ENCODE measurements at places on chromosomes 6 and 20.

DNA sequence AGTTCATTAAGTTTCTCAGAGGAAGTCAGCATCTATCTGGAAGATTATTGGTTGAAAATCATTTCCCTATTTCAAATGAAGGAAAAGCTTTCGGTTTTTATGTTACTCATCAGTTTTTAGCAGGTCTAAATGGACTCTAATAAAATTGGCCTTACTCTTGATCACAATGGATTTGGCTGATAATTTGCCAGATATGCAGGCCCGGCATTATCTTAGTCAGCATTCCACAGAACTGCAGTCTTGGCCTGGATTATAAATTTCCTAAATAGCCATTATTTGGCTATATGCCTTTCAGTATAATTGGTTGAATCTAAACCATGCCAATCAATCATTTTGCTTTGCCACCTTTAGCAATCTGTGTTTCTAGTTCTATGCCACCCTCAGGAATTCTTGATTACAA, 91.7 kb upstream of the KCNQ5 start:
- no peak for DNase-seq

DNA sequence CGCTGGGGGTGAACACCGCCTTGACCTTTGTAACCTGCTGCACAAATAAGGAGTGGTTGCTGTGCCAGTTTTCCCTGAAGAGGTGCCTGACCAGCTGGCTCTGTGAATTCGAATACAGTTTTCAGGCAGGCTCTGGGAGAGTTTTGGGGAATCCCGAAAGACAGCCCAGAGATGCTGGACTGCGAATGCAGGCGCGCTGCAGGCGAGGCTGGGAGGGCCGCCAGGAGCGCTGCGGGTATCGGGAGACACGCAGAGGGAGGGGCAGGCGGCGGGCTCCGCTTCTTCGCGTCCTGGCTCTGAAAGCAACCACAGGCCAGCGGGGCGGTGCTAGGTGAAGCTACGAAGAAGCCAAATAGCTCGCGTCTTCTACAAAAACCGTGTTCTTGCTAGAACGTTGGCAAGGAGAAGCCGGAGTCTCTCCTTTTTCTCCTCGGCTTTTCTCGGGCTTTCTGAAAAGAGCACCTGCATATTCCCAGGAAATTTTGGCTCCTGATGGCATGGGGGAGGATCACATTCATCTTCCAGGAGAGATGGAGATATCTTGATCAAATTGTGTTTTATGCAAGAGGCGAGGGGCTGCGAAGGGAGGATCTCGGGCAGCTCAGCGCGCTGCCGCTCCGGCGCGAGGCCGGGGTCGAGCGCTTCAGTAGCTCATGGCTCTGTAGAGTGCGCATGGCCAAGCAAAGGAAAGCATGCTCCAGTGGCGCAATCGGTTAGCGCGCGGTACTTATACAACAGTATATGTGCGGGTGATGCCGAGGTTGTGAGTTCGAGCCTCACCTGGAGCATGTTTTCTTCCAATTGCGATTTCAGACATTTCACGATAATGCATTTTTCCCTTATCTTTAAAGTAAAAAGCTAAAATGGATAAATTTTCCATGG, 158.1 kb upstream of the ZNF184 start:
- DNase-seq = peak; percentile 8

GRCh38 chr6:7260291-7261031, 52.5 kb downstream of the SSR1 start:
- no peak for DNase-seq

DNA sequence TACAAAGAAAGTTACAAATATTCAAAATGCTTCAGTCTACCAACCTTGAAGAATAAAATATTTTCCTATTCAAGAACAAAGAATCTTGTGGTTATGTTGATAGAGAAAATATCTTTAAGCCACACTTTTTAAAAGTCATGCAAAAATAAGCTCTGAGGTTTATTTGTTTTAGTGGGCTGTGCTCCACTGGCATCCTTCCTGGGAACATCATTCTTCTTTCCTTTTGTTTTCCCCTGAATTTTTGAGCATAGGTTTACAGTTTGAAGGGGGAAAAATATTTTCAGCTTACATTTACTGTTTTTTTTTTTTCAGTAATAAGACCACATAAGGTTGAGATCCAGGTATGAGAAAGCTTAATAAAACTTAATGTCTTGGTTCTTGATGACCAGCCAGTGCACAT, 72.0 kb upstream of the BACH2 start:
- no peak for DNase-seq

DNA sequence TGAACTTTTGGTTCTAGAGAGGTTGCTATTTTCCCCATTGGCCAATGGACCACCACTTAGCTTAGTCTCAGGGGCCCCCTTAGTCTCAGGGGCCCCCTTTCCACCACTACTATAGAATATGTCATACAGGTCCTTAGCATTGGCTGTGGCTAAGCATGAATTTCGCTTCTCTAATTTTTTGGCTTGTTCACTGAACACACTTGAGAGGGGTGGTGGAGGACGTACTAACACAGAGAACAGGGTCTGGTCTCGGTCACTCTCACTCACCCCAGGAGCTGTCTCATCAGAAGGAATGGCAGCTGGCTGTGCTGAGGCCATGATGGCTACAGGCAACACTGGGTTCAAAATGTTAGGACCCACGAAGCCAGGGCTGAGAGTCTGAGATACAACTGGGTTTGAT, 30.3 kb downstream of the ZNF318 start:
- no peak for DNase-seq

DNA sequence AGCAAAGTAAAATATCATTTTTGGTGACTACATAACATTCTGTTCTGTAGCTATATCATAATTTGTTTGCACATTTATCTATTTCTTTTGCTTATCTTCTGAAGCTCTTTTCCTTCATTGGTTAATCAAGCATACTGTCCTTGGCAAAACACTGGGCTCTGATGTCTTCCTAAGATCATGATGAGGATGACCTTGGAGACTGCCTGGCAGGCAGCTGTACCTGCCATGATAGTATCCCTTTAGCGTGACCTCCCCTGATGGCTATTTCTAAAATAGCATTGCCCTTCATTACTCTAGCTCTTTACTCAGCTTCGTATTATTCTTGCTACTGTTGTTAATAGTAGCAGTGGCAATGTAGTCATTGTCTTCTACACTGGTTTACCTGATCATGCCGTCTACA, 46.0 kb upstream of the ELOVL5 start:
- DNase-seq = no peak

DNA sequence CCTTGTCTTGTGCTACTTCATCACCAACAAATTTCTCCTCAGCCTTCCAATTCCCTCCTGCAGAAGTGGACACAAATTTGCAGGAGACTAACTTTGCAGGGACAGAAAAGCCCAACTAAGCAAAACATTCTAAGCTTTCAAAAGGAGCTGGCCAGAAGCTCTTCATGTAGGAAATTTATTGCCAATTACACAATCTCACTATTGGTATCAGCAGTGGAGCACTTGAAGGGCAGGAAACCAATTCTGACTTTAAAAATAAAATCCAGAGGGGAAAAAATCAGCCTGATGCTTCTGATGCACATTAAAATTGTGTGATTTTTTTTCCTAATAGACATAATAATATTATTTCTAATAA, 193.3 kb downstream of the LY86 start:
- DNase-seq = no peak

- DNase-seq = no peak
Measured at GRCh38 chr20:57225830-57226229, 40.6 kb downstream of the BMP7 start.

- no peak for DNase-seq
Measured at GRCh38 chr6:101085327-101085726, 204.2 kb upstream of the ASCC3 start.

DNA sequence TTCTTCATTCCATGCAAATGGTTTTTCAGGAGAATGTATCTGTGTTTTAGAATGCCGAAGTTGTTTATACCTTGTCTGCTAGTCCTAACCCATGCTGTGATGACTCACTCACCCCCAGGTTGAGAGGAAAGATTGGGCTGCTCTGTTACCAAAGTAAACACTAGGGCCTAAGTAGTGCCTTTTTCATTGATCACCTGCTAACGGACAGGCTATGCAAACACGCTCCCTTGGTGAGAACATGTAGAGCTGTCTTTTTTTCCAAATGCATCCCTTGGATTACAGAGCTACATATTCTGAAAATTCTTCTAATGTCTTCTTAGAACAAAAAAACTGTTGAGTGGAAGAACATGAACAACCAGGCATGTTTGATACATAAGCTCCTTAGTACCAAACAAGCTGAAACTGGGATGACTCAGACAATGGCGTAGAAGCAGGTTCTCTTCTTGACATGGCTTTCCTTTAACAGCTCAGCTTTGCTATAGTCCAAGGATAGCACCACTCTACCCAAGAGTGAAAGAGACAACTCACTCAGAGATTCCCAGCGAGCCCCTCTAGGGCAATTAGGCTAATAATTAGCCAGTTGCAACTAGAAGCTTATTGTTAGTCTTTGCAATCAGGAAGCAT, 20.5 kb downstream of the PERP start:
- DNase-seq = no peak

- DNase-seq = no peak
Measured at GRCh38 chr6:90547991-90548390, 38.9 kb downstream of the MAP3K7 start.

- no peak for DNase-seq
Measured at GRCh38 chr6:46606338-46606737, 46.3 kb downstream of the CYP39A1 start.

- no peak for DNase-seq
Measured at GRCh38 chr6:72624557-72625160, 2.8 kb downstream of the KCNQ5 start.

- no peak for DNase-seq
Measured at GRCh38 chr6:106870069-106870468, 104.5 kb downstream of the CD24 start.

GRCh38 chr6:163308629-163309440, 105.7 kb upstream of the QKI start:
- no peak for DNase-seq
